ENCODE measurements at places on chromosomes 16 and 17. TPM values are rescaled to one million over a fixed set of nuclear protein-coding genes. Genes with fewer than 3 reads are reported as not detected.

DNA sequence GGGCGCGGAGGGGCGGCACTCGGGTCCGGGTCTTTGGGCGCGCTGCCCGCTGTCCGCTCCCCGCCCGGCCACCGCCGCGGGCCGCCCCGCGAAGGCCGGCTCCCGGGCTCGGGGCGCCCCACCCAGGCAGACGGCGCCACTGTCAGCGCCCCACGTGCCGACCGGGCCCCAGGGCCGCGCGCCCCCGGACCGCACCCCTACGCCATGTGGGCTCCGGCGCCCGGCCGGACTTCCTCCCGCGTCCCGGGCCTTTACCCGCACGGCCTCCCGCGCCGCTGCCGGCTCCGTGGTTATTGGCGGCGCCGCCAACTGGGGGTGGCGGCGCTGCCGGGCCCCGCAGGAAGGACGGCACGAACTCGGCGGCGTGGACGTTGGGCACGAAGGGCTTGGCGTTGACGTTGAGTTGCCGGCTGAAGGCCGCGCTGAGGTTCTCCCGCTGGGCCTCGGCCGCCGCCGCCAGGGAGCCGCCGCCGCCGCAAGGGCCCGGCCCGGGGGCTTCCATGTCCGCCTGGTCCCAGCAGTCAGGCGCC, 577 bp downstream of the GSPT1 start:
- H3K27me3 ChIP-seq: no peaks in the 10 kb centered on the region
- peaks cover 30% of the 10 kb centered on the region for H3K36me3 ChIP-seq
- H3K4me3 ChIP-seq: peak overlapping the region; percentile 94
- peaks cover 42% of the 10 kb centered on the region for H3K4me1 ChIP-seq
- DNase-seq: peak; percentile 60

DNA sequence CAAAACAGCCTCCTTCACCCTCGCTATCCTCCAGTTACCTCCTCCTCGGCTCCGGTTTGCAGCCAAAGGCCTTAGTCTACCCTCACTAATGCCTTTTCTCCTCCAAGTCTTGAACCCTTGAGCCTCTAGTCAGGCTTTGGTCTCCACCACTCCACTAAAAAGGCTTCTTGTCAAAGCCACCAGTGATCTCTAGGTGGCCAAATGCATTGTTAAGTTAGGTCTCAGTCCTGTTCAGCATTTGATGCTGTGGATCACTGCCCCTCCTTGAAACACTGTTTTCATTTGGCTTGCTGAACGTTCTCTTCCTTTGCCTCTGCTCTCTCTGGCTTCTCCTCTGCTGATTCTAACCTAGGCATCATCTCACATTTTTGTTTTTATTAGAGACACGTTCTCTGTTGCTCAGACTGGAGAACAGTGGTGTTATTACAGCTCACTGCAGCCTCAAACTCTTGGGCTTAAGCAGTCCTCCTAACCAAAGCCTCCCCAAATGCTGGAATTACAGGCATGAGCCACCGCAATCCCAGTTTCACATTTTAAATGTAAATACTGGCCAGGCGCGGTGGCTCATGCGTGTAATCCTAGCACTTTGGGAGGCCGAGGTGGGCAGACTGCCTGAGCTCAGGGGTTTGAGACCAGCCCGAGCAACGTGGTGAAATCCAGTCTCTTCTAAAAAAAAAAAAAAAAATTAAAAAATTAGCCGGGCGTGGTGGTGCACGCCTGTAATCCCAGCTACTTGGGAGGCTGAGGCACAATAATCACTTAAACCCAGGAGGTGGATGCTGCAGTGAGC, 1.1 kb downstream of the SGF29 start:
- H3K36me3 ChIP-seq: peaks cover 30% of the 10 kb centered on the region
- no peak for DNase-seq
- H3K27me3 ChIP-seq: no peaks in the 10 kb centered on the region
- H3K4me1 ChIP-seq: peaks cover 29% of the 10 kb centered on the region

DNA sequence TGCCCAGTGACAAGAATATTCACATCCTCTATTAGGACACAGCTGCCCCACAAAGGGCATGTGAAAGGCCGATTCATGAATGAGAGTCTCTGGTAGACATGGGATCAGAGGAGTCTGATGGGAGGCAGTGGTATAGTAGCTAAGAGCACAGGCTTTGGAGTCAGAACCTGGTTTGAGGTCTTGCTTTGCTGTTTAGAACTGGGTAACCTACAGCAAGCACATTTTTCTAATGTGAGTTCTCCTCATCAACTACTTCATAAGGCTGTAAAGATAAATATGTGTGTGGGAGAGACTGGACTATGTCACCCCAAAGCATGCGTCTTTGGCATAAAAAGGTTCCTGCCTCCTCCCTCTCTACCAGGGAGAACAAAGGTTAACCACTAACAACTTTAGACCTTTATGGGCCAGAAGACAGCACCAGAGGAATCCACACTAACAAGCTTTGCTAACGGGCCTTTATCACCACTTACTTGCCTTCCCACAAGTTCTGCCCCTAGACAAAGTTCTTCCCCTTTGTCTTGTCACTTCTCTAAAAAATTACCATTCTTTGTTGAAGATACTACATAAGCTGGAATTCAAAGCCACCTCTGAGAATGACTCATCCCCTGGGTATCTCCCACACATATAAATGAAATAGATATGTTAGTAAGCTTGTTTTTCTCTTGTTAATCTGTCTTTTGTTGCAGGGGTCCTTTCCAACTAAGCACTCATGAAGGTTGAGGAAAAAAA, 21.1 kb downstream of the CDR2 start:
- no peaks in the 10 kb centered on the region for H3K27me3 ChIP-seq
- peaks cover 39% of the 10 kb centered on the region for H3K36me3 ChIP-seq
- peaks cover 51% of the 10 kb centered on the region for H3K4me1 ChIP-seq

- no peak for DNase-seq
- H3K36me3 ChIP-seq: peaks cover 5% of the 10 kb centered on the region
- no peak overlapping the region for H3K4me3 ChIP-seq
Measured at GRCh38 chr16:79182616-79183015, 417.9 kb downstream of the MAF start.

DNA sequence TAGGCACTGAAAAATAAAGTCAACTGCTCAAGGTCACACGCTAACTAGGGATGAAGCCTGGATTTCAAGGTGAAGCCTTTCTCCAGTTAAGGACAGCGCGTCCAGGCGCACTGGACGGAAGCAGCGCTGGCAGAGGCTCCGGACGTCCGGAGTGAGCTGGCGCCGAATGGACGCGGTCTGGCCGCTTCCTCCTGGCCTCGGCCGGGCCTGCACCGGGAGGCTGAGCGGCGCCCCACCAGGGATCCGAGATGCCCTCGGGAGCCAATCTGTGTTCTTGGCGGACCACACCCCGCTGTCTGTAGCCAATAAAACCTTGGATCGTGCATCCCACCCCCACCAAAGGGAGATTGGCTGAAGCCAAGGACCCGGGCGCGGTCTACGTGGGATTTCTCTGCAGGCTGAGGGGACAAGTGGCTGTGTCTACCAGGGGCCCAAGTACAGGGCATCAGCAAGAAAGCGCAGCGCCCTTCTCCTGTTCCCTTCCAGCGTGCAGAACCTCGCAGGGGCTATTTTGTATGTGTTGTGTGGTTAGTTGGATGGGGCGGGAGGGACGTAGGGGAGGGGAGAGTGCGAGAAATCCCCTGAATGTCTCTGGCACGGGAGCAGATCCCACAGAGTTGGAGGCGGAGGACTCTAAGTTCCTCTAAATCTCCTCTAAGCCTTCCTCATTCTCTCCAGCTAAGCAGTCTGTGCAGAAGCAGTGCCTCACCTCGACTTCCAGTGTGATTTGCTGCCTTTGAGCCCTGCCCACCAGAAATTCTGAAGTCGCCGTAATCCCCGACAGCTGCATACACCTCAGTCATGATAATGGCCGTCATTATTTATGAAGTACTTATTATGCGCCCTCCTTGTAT, 2.5 kb upstream of the AKAP10 start:
- DNase-seq: no peak
- H3K27me3 ChIP-seq: no peaks in the 10 kb centered on the region
- no peak overlapping the region for H3K4me3 ChIP-seq
- no peak overlapping the region for H3K27ac ChIP-seq
- H3K36me3 ChIP-seq: peaks cover 20% of the 10 kb centered on the region

GRCh38 chr17:10052106-10052813, 146.1 kb downstream of the GAS7 start:
- H3K27ac ChIP-seq: no peak overlapping the region
- H3K4me1 ChIP-seq: peaks cover 9% of the 10 kb centered on the region
- no peaks in the 10 kb centered on the region for H3K27me3 ChIP-seq
- no peak overlapping the region for H3K4me3 ChIP-seq

GRCh38 chr17:58335779-58336455, 7.3 kb upstream of the TSPOAP1 start:
- DNase-seq: peak; percentile 74
- peaks cover 49% of the 10 kb centered on the region for H3K4me1 ChIP-seq
- H3K4me3 ChIP-seq: peak overlapping the region; percentile 100
- peaks cover 19% of the 10 kb centered on the region for H3K27me3 ChIP-seq

NPLOC4 gene
- 103 TPM for total RNA-seq

GPT2 gene
- total RNA-seq: 35.8 TPM

Data from activated naive CD8-positive, alpha-beta T cell treated with anti-CD3 and anti-CD28 coated beads for 36 hours (primary cell).